Melanocyte of skin (primary cell): ENCODE measurements at places on chromosomes 6 and 20. TPM values are rescaled to one million over a fixed set of nuclear protein-coding genes. Genes with fewer than 3 reads are reported as not detected.

NOX3 gene
- not detected in 2 replicates for total RNA-seq

PTK6 gene
- total RNA-seq = 0.34 and 0.36 TPM in 2 replicates

SSTR4 gene
- not detected in 2 replicates for total RNA-seq

C6orf52 gene
- total RNA-seq = 1.5 TPM in 1 of 2 replicates, not detected in the other

RIPPLY2 gene
- total RNA-seq = not detected in 2 replicates

NRN1 gene
- total RNA-seq = 1.8 TPM in 1 of 2 replicates, not detected in the other

TNNC2 gene
- total RNA-seq = not detected in 2 replicates

MLIP gene
- total RNA-seq = 22.7 and 83.2 TPM in 2 replicates

SERPINB1 gene
- 18.7 and 20.0 TPM in 2 replicates for total RNA-seq

POM121L2 gene
- not detected in 2 replicates for total RNA-seq

RRAGD gene
- total RNA-seq = 29.0 and 31.9 TPM in 2 replicates

TUBB1 gene
- total RNA-seq = not detected in 2 replicates

SLC35B2 gene
- 150 TPM in 2 replicates for total RNA-seq

ANKRD66 gene
- total RNA-seq = not detected in 2 replicates

ECT2L gene
- total RNA-seq = not detected in 2 replicates
